AG04450 (cell line): ENCODE measurements at places on chromosomes 5 and 9.

GRCh38 chr5:33423018-33423630, 17.6 kb upstream of the TARS1 start:
- DNase-seq: no peak

GRCh38 chr5:75677607-75678006, 39.6 kb downstream of the POC5 start:
- DNase-seq: no peak

DNA sequence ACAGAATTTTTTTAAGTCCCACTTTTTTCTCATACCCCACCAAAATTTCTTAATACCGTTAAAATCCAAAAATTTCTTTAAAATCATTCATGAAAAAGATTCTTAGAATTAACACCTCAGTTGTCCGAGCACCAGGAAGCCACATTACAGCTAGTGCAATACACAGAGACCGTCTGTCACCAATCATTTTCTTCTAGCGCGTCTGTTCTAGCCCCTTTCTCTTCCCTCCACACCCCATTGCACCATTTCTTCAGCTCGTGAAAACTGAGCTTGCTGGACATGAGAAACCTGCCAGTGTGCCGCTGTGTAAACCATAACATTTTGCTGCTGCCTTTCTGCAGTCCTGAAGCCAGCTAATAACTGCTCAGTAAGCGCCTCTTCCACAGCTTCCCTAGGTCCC, 5.0 kb downstream of the SFXN1 start:
- DNase-seq: no peak

- DNase-seq: no peak
Measured at GRCh38 chr9:76655121-76655541, 109.1 kb upstream of the PCA3 start.

DNA sequence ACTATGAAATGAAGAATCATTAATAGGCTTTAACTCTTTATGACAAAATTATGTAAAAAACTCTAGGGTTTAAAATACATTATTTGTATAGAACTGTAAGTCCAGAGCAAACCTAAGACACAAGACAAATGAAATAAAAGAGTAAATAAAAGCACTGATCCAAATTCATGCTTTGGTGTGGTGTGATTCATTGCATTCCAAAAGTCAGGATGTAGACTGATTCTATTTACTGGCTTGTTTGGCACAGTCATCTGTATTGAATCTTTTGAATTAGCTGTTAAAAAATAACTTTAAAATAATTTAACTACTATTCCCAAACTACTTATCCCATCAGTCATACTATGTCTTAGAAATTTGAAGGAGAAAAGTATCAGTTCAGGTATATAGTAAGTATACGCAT, 31.1 kb downstream of the IL4 start:
- no peak for DNase-seq

DNA sequence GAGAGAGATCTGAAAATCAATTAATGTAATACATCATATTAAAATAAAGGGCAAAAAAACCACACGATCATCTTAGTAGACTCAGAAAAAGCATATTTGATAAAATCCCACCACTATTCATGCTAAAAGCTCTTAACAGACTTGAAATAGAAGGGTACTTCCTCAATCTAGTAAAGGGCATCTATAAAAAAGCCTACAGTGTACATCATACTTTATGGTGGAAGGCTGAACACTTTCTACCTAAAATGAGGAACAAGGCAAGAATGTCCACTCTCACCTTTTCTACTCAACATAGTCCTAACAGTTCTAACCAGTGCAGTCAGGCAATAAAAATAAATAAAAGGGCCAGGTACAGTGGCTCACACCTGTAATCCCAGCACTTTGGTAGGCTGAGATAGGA, 38.9 kb downstream of the POLK start:
- DNase-seq: no peak

GRCh38 chr5:116377276-116378006, 197.2 kb downstream of the SEMA6A start:
- DNase-seq: no peak

GRCh38 chr5:136115183-136115865, 17.3 kb upstream of the SMAD5 start:
- no peak for DNase-seq

- no peak for DNase-seq
Measured at GRCh38 chr5:131475541-131475941, 159.5 kb downstream of the RAPGEF6 start.

- DNase-seq: no peak
Measured at GRCh38 chr5:95447961-95448360, 56.8 kb downstream of the FAM81B start.

GRCh38 chr5:72459089-72459661, 48.0 kb downstream of the ZNF366 start:
- DNase-seq: no peak
